ENCODE measurements at places on chromosomes 1 and 21. TPM values are rescaled to one million over a fixed set of nuclear protein-coding genes. Genes with fewer than 3 reads are reported as not detected.

DDX59 gene
- total RNA-seq, result 20.3 TPM

AMY1B gene
- total RNA-seq, result not detected

CD1D gene
- not detected for total RNA-seq

S100A7 gene
- not detected for total RNA-seq

SPATA45 gene
- not detected for total RNA-seq

C8A gene
- not detected for total RNA-seq

KRTAP19-3 gene
- not detected for total RNA-seq

ACTL8 gene
- not detected for total RNA-seq

PADI3 gene
- total RNA-seq, result not detected

KRTAP12-2 gene
- not detected for total RNA-seq

FMO3 gene
- total RNA-seq, result 1.3 TPM

HLCS gene
- 27.6 TPM for total RNA-seq

TNFRSF18 gene
- total RNA-seq, result not detected

NHLH2 gene
- not detected for total RNA-seq

CFHR3 gene
- total RNA-seq, result not detected

ESPN gene
- total RNA-seq, result not detected

GNAT2 gene
- 0.18 TPM for total RNA-seq

AMY2A gene
- not detected for total RNA-seq

C1orf226 gene
- total RNA-seq, result not detected

ITLN1 gene
- total RNA-seq, result 0.49 TPM

LHX8 gene
- total RNA-seq, result not detected
